ENCODE measurements at places on chromosomes 4 and X.

DNA sequence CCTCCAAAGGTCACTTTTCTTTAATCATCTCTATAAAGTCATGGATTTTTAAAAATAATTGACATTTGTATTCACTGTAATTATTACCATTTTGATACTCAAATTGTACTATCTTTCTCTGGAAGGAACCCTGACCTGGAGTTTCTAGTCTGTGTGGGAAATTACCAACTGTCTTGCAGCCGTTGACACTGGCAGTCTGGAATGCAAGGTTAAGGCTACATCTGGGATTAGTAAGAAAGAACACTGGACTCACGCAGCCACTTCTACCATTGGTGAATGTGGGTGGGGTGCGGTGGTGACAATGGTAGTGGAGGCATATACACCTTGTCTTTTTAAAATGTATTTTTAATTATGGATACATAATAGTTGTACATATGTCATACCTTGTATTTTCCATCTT lies 40.9 kb downstream of the EGF start:
- DNase-seq = no peak

DNA sequence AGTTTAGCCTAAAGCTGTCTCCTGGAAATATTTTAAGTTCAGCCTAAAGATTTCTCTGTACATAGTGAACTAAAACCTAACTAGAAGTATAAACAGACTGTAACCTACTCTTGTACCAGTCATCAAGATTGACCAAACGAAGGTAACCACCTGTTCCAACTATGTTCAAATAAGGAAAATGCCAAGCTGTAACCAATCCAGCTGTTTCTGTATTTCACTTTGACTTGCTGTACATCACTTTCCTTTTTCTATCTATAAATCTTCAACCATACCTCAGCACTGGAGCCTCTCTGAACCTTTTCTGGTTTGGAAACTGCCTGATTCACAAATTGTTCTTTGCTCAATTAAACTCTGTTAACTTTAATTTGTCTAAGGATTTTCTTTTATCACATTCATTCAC lies 3.1 kb upstream of the CYSLTR1 start:
- DNase-seq = no peak

DNA sequence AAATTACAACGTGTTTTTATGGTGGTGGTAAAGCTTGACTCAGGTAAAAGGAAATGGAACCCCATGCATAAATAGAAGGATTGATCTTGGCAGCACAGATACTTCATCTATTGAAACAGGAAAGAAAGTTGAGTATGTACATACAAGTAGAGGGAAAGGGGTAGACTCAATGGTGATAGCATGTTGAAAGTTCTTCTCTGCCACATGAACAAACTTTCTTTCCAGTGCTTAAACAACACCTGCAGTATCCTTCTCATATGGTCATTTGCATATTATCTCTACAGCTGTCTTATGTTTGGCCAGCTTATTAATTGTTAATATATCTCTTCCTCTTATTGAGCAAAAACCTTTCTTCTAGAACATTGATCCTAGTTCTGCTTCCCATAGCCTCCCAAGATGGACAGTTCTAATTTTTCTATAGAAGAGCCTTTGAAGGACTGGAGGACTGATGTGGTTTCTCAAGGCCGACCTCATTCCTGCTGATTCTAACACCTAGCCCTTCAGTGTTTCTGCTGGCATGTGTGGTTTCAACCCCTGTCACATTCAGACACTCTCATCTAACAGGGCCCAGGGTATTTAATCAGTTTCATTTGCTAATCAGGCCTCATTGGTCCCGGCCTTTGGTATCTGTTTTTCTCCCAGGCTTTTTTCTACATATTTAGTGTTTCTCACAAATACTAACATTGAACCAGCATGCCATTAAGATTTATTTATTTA lies 108.1 kb upstream of the SPRY1 start:
- DNase-seq = no peak

DNA sequence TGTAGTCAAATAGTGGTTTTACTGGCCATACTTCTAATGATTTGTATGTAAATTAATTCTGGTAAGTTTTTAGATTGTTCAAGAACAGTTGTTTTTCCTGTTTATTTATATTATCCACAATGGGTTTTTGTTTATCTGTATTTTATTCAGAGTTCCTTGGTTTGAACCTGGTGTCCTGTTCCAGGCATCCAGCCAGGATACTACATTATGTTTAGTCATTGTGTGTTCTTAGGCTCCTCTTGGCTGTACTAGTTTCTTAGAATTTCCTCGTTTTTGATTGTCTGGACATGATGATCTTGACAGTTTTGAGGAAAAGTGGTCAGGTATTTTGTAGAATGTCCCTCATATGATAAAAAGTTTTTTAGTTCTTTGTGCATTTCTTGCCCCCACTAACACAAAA lies 7.8 kb downstream of the TIGD2 start:
- no peak for DNase-seq

DNA sequence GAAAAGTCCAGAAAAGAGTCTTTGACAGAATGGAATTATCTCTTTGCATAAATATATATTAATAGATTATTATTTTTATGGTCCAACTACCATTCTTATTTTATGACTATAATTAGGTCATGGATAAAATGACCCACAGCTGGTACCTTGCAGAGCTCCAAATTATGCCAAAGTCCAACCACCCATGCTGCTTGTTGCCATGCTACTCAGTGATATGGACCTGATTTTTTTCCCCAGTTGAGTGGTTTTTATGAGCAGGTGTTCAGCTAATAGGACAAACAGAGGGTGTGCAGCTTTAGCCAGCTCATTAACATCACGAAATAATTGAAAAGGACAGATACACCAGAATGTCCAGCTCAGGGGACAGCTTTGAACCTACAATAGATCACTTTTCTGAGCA lies 9.7 kb downstream of the HOPX start:
- no peak for DNase-seq

GRCh38 chr4:30068234-30068633 lies 651.9 kb upstream of the PCDH7 start:
- no peak for DNase-seq

DNA sequence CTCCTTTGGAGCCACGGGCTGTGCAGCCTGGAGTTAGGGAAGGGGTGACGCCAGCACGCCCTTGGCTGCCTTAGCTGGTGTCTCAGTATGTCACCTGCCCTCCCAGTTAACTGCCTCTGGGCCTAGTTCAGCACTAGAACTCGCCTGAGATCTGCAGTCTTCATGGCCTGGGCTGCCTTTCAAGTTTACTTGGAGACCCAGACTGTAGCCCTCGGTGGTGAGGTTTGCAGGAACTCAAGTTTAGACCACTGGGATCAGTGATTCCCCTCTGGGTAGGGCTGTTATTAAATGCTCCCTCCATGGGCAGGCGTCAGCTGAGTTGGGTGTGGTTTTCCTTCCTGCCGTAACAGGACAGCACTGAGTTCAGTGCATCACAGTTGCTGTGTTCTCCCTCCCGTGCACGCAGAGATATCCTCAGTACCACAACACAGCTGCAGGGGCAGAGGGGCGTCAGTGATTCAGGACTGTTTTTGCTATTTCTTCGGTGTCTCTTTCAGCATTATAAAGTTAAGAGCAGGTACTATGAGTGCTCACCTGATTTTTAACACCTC lies 30.5 kb downstream of the PLAC8 start:
- peak; percentile 49 for DNase-seq

DNA sequence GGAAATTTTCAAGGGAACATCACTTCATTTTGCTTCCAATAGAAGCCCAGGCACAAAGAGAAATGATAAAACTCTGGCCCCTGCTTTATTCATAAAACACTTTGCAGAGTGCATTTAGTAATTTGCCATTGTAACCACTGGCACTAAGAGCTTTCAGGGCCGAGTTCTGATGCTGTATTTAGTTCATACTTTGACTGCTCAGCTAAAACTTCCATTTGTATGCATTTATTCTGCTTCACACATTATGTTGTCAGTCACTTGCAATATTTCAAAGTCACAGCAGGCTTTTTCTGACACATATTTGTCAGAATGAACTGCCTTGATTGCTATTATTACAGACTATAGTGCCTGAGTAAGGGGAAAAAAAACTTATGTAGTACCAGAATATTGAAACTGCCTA lies 174.3 kb upstream of the ATOH1 start:
- DNase-seq = no peak

DNA sequence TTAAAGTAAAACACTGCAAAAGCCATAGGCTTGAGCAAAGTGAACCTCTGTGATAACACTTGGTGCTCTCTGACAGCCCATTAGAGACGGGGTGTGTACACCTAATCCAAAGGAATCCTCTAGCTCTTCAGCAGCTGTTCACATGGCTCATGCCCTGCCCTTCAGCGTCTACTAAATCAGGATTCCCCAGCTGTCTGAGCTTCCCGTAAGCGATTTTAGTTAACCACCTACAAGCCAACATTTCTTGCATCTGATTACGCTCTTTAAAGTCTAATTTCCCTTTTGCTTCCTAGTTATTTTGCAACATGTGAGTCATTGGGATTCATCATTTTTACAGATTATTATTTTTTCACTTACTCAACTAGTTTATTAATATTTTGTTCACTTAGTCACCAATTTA lies 6.5 kb downstream of the DMD start:
- no peak for DNase-seq

GRCh38 chrX:51144828-51145442 lies 187.7 kb upstream of the NUDT10 start:
- DNase-seq = peak; percentile 15

DNA sequence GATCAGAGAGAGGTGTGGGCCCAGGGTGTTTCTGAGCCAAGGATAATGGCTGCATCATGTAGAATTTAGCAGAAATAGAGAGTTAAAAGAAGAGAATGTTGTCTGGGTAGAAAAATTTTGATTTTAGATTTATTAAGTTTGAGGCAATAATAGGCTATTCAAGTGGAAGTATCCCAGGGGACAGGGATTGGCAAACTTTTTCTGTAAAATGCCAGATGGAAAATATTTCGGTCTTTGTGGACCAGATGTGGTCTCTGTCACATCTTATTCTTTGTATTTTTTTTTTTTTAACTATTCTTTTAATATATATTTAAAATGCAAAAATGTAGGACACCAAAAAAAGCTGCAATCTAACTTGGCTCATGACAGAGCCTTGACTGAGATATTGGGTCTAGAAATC lies 33.1 kb downstream of the IL15 start:
- DNase-seq = no peak

- no peak for DNase-seq
Observed at GRCh38 chrX:139647597-139647996, 60.4 kb downstream of the MCF2 start.

- DNase-seq = no peak
Observed at GRCh38 chr4:13178621-13179020, 305.5 kb downstream of the RAB28 start.

- DNase-seq = no peak
Observed at GRCh38 chr4:8277356-8278008, 7.9 kb downstream of the HTRA3 start.

- DNase-seq = no peak
Observed at GRCh38 chrX:67544281-67545035, 637 bp downstream of the AR start.

Measured in activated naive CD8-positive, alpha-beta T cell treated with anti-CD3 and anti-CD28 coated beads, Interleukin-2, amount 50 U/mL, for 24 hours (primary cell).